CD4-positive, alpha-beta T cell (primary cell): ENCODE measurements at places on chromosomes 7 and 10.

GRCh38 chr7:78134256-78134655 lies 335.7 kb downstream of the PHTF2 start:
- no peak for DNase-seq

DNA sequence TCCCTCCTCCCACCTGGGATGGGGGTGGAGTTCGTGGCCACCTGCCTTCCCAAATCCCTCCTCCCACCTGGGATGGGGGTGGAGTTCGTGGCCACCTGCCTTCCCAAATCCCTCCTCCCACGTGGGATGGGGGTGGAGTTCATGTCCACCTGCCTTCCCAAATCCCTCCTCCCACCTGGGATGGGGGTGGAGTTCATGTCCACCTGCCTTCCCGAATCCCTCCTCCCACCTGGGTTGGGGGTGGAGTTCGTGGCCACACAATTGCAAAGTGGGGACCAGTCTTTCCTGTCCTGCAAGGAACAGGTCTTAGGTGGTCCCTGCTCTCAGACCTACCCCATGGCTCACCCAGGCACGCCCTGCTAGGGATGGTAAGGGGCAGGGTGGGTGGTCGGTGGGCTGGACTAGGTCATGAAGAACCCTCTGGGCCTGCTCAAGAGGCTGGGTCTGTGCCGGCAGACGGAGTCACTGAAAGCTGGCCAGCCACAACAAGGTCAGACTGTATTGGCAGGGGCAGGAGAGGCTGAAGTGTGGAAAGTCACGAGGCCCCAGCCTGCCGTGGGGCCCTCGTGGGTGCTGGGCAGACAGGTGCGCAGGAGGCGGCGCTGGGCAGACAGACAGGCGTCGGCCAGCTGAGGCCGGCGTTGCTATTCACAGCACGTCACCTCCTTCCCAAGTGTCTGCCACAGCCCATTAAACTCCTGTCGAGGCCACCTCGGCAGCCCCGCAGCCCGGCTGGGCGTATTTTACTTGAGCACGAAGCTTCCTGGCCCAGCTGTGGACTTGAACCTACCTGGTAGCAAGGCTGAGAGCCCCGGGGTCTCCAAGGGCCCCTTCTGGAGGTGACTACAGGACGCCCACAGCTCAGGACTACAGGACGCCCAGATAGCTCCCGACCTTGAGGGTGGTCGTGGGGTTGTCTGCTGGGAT lies 4.1 kb downstream of the KNDC1 start:
- no peak for DNase-seq

GRCh38 chr7:38630720-38631673 lies at the start of gene AMPH:
AMPH (minus strand) TSS chr7:38631373; CDS start chr7:38631351, 22 bp downstream.
- DNase-seq, result no peak

DNA sequence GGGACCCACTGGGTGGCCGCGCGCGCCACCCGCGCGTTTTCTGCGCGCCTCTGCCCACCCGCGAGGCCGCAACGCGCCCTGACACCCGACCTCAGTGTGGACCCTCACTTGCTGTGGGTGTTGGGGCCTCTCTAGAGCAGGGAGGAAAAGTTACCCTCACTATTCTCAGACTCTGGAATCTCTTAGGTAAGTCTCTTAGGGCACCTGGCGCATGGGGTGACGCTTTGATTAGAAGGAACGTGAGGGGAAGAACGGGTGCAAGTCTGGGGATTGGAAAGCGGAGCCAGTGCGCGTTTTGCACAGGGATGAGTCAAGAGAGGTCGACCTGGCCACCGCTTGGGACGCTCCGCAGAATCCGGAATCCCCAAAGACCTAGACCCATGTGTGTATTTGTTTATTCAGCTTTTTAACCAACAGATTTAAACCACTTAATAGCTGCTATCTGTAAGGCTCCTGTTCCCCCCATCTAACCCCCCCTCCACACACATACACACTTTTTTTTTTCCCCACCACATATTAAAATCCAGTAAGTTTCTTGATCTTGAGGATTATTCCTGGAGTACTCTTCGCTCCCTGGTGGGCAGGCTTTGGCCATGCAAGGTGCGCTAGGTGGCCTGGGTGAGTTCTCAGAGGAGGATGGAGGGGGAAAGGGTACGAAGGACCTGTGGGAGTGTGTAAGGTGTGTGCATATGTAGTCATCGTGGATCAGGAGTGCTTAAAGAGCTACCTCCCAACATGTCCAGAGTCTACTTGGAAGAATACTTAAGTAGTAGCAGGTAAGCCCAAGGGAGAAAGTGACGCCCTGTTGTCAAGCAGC lies 169.1 kb upstream of the PPP1R3A start:
- no peak for DNase-seq

DNA sequence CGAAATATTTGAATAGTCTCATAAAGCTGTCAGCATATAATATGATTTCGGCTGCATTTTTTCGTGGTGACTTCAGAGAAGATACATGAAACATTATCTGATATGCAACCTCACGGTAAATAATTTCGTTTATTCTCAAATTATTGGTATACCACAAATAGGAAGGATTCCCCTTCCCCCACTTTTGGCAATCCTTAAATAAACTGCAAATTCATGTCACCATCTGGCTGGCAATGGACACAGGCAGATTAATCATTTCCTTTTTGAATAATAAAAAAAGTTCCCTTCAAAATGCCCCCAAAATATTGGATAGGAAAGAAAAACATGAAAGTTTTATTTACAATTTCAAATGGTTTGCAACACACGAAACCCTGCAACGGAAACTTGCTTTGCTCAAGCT lies 234.5 kb upstream of the MEOX2 start:
- no peak for DNase-seq

- DNase-seq, result no peak
These were observed 3.6 kb downstream of the BAZ1B start for GRCh38 chr7:73518470-73518869.
